EH (cell line): ENCODE measurements at places on chromosomes 1 and 21.
A peak's percentile ranks its signal among the peaks of the same experiment; 100 is the strongest.

DNA sequence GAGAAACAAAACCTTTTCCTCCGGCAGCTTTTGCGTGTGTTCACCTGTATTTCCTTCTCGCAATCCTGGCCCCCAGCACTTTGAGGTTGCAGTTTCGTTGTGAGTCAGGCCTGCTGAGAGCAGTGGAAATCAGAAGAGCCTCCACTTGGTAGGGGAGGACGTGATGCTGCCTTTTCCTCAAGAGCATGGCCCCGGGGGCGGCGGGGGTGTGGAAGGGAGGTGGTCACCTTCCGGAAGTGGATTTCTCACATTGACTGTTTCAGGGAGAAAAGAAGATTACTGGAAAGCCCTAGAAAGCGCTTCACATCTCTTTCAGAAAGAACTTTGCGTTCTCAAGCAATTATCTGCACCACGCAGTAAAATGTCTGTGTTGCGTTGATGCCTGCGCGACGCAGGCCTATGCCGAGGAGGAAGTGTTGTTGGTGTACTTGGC is 12.2 kb upstream of the IL10 start:
- DNase-seq = no peak

- DNase-seq = no peak
Observed at GRCh38 chr21:34761758-34762330, 93.0 kb downstream of the CLIC6 start.

DNA sequence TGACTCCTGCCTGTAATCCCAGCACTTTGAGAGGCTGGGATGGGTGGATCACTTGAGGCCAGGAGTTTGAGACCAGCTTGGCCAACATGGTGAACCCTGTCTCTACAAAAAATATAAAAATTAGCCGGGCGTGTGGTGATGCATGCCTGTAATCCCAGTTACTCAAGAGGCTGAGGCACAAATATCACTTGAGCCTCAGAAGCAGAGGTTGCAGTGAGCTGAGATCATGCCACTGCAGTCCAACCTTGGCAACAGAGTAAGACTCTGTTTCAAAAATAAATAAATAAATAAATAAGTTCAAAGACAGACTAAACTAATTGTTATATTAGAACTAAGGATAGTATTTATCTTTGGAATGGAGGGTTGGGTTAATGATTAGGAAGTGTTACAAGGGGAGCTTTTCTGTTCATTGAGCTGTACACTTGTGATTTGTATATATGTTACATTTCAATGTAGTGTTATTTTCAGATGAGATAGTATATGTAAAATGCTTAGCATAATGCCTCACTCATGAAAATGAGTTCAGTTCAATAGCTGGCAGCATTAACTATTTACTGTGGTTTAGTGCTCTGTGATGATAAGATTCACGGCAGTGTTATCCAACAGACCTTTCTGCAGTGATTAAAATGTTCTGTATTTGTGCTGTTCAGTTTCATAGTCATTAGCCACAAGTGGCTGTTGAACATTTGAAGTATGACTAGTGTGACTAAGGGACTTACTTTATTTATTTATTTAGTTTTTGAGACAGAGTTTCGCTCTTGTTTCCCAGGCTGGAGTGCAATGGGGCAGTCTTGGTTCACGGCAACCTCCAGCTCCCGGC is 47.7 kb downstream of the OSBPL9 start:
- DNase-seq = peak; percentile 85

GRCh38 chr1:99818063-99818699 is 32.0 kb upstream of the AGL start:
- DNase-seq = peak; percentile 56

- no peak for DNase-seq
Observed at GRCh38 chr1:241611736-241612135, 28.4 kb downstream of the CHML start.

- peak; percentile 34 for DNase-seq
Observed at GRCh38 chr1:177517546-177517945, 346.8 kb downstream of the BRINP2 start.

DNA sequence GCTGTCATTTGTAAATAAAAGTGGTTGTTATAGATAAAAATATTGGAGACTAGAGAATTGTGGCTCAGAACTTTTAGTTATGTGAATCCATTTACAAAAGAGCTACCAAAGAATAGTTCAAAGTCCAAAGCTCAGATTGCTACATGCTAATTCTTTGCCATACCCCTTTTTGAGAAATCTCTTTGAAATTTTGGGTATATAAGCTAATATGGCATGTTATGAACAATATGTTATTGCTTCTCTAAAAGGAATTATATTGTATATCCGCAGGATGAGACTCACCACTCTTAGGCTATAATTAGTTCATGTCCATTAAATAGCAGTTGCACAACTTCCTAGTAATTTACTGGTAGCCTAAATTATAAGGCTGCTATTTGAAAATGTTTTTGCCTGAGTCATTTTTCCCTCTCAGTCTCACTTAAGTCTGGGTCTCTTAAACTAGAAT is 178.0 kb downstream of the ZNF281 start:
- DNase-seq = peak; percentile 93

DNA sequence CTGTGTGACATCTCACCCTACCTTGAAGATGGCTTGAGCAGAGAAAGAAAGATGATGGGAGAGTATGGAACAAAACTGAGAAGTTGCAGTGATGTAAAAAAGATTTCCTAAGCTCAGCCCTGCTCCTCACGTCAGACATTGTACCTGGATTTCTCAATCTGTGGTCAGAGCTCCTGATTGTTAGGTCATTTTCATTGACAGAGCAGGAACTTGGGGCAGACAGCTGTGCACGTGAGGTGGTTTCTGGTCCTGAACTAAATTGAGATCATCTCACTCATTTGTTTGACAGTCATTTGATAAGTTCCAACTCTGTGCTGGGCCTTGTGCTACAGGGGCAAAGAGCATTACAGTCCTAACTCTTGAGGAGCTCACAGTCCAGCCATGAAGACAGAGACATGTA is 10.2 kb downstream of the TRAF3IP3 start:
- no peak for DNase-seq

DNA sequence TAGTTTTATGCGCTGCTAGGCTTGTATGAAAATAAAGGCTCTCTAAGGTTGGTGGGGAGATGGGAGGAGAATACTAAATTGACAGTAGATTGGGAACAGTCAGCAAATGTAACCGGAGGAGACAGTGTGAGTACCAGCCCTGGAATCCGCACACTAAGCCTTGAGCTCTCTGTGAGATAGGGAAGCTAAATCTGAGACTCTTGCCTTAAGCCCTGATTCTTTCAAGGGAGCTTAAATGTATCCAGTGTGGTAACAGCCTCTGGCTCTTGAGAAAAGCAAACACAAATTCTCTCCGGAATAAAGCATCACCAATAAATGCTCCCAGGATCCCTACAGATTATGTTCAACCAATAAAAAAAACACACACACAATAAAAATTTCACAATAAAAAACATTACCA is 33.0 kb upstream of the PDPN start:
- no peak for DNase-seq

DNA sequence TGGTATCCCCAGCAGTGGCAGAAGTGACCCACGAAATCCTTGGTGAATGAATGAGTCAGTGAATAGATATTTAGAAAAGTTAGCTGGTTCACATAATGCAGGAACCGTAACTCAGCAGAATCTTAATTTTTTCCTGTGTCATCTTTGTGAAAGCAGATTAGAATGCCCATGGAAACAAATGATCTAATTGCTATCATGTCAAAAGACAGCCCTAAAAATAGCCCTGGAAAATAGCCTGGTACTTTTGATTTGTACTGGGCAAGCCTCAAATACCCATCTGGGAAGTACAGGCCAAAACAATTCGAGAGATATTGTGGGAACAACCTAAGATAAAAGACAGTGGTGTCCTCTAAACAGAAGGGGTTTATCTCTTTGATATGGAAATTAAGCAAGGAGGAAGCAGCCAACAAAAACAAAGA is 21.1 kb downstream of the FYB2 start:
- peak; percentile 80 for DNase-seq

GRCh38 chr1:23555270-23555985 is 3.9 kb downstream of the ID3 start:
- peak; percentile 83 for DNase-seq

- DNase-seq = peak; percentile 49
Observed at GRCh38 chr1:226736908-226737818, 1.9 kb downstream of the ITPKB start.

DNA sequence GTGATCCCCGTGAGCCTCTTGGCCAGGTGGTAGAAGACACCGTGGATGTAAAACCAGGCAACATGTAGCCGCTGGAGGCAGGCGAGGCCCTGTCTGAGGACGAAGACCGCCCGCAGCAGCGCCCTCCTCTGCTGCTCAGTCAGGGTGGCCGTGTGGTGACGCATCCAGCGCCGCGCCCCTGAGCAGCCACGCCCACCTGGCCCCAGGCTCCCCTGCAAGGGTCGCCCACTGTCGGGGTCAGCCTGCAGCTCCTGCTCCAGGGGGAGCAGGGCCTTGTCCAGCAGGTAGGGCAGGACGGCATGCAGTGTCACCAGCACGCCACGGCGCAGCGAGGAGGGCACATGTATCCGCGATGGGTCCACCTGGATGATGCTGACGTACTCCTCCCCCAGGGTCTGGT is 3.9 kb downstream of the PEX10 start:
- DNase-seq = no peak

GRCh38 chr1:36448530-36449056 is 1.7 kb downstream of the OSCP1 start:
- DNase-seq = no peak

GRCh38 chr1:85894651-85895050 is 186.4 kb upstream of the ZNHIT6 start:
- DNase-seq = peak; percentile 53

GRCh38 chr1:27192039-27192529 is 37.2 kb upstream of the SLC9A1 start:
- no peak for DNase-seq
